Foreskin keratinocyte (primary cell): ENCODE measurements at places on chromosomes 4 and X. TPM values are rescaled to one million over a fixed set of nuclear protein-coding genes. Genes with fewer than 3 reads are reported as not detected.

Gene EXOC1L
- not detected in 2 replicates for total RNA-seq

Gene GRXCR1
- total RNA-seq: not detected in 2 replicates

Gene ARR3
- total RNA-seq: not detected in 2 replicates

Gene TECRL
- total RNA-seq: not detected in 2 replicates

Gene PFKFB1
- total RNA-seq: 0.17 and 0.18 TPM in 2 replicates

Gene VEGFD
- not detected in 2 replicates for total RNA-seq

Gene GPR34
- total RNA-seq: not detected in 2 replicates

Gene SSX2B
- total RNA-seq: not detected in 2 replicates

Gene VCX3B
- not detected in 2 replicates for total RNA-seq

Gene PLP1
- not detected in 2 replicates for total RNA-seq

Gene JADE3
- 8.2 and 8.6 TPM in 2 replicates for total RNA-seq

Gene RAB40AL
- 0.14 TPM in 1 of 2 replicates, not detected in the other for total RNA-seq

Gene C4orf51
- total RNA-seq: not detected in 2 replicates

Gene LIMCH1
- 0.25 and 0.65 TPM in 2 replicates for total RNA-seq

Gene SCML2
- 2.0 TPM in 2 replicates for total RNA-seq

Gene COL4A6
- 24.9 and 25.2 TPM in 2 replicates for total RNA-seq

Gene FSTL5
- total RNA-seq: not detected in 2 replicates

Gene GABRG1
- not detected in 2 replicates for total RNA-seq

Gene GC
- not detected in 2 replicates for total RNA-seq

Gene LAMP2
- 88.7 and 96.4 TPM in 2 replicates for total RNA-seq

Gene TEX13B
- total RNA-seq: not detected in 2 replicates

Gene F8A2
- total RNA-seq: not detected in 2 replicates

Gene SPANXA2
- total RNA-seq: not detected in 2 replicates

Gene GSX2
- not detected in 2 replicates for total RNA-seq

Gene PLAC8
- 1.6 and 1.8 TPM in 2 replicates for total RNA-seq

Gene F11
- total RNA-seq: not detected in 2 replicates

Gene TNMD
- total RNA-seq: not detected in 2 replicates

Gene GALNTL6
- not detected in 2 replicates for total RNA-seq

Gene ITGB1BP2
- 0.92 and 0.95 TPM in 2 replicates for total RNA-seq

Gene OTUD6A
- not detected in 2 replicates for total RNA-seq

Gene SOD3
- not detected in 2 replicates for total RNA-seq

Gene UGT2B15
- not detected in 2 replicates for total RNA-seq

Gene GAGE12H
- not detected in 2 replicates for total RNA-seq

Gene CT45A2
- total RNA-seq: not detected in 2 replicates

Gene TMEM156
- total RNA-seq: 0.21 and 0.61 TPM in 2 replicates

Gene USP17L13
- not detected in 2 replicates for total RNA-seq

Gene ADGRG2
- total RNA-seq: under 0.01 and 0.03 TPM in 2 replicates

Gene DGKK
- total RNA-seq: not detected in 2 replicates

Gene TTC29
- total RNA-seq: not detected in 2 replicates

Gene THOC2
- 48.8 and 49.0 TPM in 2 replicates for total RNA-seq

Gene DRP2
- 0.14 and 0.18 TPM in 2 replicates for total RNA-seq

Gene ENAM
- total RNA-seq: not detected in 2 replicates

Gene CPE
- 0.75 and 0.95 TPM in 2 replicates for total RNA-seq

Gene RAB39B
- 0.03 TPM in 1 of 2 replicates, not detected in the other for total RNA-seq

Gene BEX4
- total RNA-seq: 32.1 and 48.2 TPM in 2 replicates
